ENCODE measurements at places on chromosomes 3 and 15.

DNA sequence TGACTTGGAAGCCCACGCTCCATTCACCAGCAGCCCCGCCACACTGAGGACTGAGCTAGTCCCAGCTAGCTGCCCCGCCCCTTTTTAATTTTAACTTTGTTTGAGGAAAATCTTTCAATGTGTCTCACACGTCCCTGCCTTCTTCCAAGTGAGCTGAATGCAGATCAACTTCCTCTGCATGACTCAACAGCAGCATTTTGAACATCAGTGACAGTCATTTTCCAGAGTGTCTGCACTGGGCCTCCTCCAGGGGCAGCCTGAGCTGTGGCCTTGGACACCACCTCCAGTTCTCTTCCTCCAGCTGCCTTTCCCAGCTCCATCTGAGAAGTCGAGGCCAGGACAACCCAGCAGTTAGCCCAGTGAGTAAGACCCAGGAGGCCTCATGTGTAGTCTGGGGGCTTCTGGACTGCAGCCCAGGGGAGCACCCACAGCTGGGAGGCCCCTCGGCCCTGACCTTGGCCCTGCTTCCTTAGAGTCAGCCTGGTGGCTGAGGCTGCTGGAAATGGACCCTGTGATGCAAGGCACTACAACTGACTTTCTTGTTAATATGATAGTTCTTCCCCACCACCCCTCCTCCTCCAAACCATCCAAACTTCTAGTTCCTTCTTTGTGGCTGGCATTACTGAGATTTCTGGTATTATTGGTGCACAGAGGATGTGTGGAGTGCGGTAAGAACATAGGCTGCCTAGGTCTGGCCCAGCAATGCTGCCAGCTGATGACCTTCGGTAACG, 21.4 kb upstream of the ESYT3 start:
- peaks cover 10% of the 10 kb centered on the region for H3K4me1 ChIP-seq
- DNase-seq = no peak
- H3K4me3 ChIP-seq = no peak overlapping the region
- H3K27ac ChIP-seq = no peak overlapping the region

DNA sequence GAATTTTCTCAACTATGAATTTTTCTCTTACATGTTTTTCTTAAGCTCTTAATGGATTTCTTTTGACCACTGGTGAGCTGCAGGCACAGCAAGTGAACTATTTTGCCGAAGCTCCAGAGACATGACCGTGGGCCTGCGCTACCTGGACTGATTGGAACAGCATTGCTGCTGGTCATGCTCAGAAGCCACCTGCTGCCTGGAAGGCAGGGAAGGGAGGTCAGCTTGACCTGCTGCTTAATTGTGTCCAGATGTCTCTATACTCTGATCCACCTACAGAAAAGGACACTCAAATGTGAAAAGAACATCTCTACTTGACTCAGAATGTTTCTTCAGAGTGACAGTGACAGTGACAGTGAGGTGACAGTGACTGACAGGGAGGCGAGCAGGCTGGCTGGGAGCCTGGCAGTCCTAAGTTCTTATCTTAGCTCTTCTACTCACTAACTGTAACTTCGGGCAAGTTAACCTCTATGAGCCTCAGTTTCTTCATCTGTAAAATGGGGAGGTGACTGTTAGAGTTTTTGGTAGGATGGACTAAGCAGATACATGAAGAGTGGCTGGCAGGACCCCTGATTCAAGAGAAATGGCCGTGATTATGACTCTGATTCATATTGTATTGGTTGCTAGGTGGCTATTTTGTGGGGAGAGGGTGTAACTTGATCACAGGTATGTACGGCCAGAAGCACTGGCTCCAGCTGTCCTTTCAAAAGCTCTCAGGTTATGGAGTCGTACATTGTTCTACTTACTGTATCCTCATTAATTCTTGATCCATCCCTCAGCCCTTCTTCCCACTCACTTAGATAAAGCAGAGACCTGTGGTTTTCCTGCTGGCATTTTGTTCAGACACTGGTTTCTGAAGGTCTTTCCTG, 54.8 kb upstream of the DLG1 start:
- no peak for DNase-seq
- H3K4me3 ChIP-seq = no peak overlapping the region

DNA sequence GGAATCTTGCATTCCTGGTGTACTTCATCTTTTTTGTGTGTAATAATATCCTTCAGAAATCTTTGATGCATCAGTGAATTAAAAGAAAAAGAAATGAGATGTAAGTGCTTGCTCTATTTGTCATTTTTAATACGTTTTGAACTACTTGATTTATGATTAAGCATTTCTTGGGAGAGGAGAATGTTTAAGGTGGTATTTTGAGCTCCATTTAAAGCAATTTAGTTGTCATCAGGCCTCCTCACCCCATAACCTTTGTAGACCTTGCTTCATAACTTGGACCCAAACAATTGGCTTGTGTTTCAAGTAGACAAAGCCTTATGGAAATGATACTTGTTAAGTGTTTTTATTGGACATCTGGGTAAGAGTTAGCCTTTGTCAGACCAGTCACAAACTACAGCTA, 87.1 kb upstream of the VEPH1 start:
- H3K27ac ChIP-seq = no peak overlapping the region
- H3K4me3 ChIP-seq = no peak overlapping the region
- no peak for DNase-seq
- no peaks in the 10 kb centered on the region for H3K4me1 ChIP-seq
- no peaks in the 10 kb centered on the region for H3K27me3 ChIP-seq

- H3K36me3 ChIP-seq = no peaks in the 10 kb centered on the region
- no peak for DNase-seq
- peaks cover 6% of the 10 kb centered on the region for H3K4me1 ChIP-seq
Observed at GRCh38 chr15:30041868-30042267, 40.9 kb upstream of the GOLGA8J start.

DNA sequence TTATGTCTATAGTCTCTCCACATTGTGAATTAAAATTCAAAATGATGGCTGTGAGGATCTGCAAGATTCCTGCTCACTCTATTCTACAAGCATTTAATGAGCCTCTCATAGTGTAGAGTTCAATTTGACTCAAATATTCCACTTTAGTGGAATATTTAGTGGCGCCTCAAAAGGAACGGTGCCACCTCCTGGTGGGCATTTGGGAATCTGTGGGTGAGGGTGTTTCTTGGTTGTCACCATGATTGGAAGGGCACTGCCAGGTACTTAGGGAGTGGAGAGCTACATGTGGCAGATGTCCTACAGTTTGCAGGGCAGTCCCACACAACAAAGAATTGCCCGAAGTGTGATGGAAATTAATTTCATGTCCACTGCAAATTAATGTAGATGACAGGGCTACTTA, 21.5 kb upstream of the KCNMB3 start:
- H3K27me3 ChIP-seq = no peaks in the 10 kb centered on the region
- H3K4me1 ChIP-seq = no peaks in the 10 kb centered on the region
- no peak overlapping the region for H3K4me3 ChIP-seq
- no peak for DNase-seq
- H3K36me3 ChIP-seq = no peaks in the 10 kb centered on the region
- H3K27ac ChIP-seq = no peak overlapping the region

GRCh38 chr3:101781166-101781565, 2.2 kb downstream of the NXPE3 start:
- peaks cover 27% of the 10 kb centered on the region for H3K36me3 ChIP-seq
- no peak overlapping the region for H3K27ac ChIP-seq
- peaks cover 5% of the 10 kb centered on the region for H3K4me1 ChIP-seq
- H3K27me3 ChIP-seq = peaks cover 4% of the 10 kb centered on the region

GRCh38 chr3:127670229-127670559, 2.6 kb upstream of the ABTB1 start:
- H3K27me3 ChIP-seq = no peaks in the 10 kb centered on the region
- H3K27ac ChIP-seq = no peak overlapping the region
- no peak for DNase-seq
- H3K36me3 ChIP-seq = no peaks in the 10 kb centered on the region
- peaks cover 14% of the 10 kb centered on the region for H3K4me1 ChIP-seq

DNA sequence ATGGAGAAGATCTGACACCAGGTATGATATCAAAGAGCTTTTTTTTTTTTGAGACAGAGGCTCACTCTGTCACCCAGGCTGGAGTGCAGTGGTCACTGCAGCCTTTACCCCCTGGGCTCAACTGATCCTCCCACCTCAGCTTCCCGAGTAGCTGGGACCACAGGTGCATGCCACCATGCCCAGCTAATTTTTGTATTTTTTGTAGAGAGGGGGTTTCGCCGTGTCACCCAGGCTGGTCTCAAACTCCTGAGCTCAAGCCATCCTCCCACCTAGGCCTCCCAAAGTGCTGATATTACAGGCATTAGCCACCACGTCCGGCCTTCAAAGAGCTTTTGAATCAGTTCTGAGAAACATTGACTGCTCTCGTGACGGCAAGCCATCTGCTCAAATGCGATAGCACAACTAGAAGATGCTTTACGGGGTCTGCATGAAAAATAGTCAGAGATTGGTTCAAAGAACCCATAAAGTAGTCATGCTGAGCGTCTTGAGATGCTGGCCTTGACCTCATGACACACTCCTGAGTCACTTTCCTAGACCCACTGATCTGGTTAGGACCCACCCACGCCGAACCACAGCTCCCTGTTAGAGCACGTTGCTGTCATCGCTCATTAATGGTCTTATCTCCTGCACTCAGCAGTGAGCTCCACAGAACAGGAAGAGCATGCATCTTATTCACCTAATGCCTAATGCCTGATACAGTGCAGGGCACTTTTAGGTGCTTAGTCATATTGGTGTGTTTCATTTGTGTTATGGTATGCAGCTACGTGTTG, 57.0 kb upstream of the NR2F2 start:
- H3K4me1 ChIP-seq = 0 out of 2 replicates have a peak, but pooled peaks cover 2% of the 10 kb centered on the region
- H3K4me3 ChIP-seq = no peak overlapping the region
- DNase-seq = no peak
- no peaks in the 10 kb centered on the region for H3K27me3 ChIP-seq
- no peaks in the 10 kb centered on the region for H3K36me3 ChIP-seq
